ENCODE measurements at places on chromosomes 6 and 20.

GRCh38 chr6:138521790-138522189, 22.5 kb upstream of the NHSL1 start:
- no peak for DNase-seq

- DNase-seq: no peak
Measured at GRCh38 chr6:116568821-116569755, 2.2 kb upstream of the RWDD1 start.

DNA sequence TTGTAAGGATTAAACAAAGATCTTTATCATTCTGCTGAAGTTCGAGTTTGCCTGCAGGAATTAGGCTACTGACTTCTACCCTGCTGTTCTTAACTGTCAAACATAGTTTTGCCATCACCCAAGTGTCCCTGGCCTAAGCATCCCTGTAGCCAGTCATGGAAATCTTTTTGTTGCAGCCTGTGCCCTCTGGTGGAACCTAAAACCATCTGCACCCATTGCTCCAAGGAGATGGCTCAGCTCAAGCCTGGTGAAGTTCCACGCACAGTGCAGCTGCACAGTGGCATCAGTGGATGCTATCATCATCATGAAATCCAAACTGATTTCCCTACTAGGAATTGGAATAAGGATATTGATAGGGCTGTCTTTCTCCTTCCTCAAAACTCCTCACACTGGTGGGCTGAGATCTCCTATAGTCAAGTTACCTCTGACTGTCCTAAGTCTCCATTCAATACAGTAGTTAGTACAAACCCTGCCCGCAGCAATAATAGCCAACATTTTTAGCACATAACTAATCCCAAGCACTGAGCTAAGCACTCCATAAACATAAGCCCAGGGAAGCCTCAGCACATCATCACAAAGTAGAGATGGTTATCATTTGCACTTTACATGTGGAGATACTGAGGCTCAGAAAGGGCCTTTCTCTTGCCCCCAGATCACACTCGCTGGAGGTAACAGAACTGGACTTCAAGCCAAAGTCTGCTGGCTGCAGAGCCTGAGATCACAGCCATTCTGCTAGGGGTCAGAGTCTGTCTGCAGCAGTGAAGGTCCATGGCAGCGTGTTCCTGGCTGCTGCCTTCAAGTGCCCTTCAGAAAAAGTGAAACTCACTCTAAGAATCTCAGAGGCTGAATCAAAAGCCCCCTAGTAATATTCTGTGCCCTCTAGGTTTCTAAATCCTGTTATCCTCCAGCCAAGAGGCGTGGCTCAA, 77.2 kb upstream of the MC3R start:
- no peak for DNase-seq

GRCh38 chr6:116562614-116563013, 8.7 kb upstream of the RWDD1 start:
- DNase-seq: no peak

DNA sequence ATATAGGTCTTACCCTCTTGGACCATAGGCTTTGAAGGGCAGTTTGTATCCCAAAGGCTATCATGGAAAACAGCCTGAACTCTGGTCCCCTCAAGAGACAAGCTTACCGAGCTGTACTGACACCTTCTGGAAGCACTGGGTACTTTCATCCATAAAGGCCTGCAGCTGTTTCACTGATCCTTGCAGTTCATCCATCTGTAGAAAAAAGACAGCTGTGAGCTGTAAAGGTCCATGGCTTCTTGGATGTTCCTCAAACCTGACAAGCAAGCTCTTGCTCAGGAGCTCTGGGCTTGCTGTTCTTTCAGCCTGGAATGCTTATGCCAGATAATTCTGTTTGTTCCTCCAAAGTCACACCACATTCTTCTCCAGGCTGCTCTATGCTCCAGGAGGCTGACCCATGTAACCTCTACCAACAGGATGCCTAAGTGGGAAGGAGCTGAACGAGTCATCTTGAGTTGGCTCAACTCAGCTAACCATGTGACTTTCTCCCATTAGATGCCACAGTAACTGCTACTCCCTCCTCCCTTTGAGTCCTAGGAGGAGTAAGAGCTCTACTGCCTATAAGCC, 8.8 kb upstream of the NDRG3 start:
- peak; percentile 33 for DNase-seq

DNA sequence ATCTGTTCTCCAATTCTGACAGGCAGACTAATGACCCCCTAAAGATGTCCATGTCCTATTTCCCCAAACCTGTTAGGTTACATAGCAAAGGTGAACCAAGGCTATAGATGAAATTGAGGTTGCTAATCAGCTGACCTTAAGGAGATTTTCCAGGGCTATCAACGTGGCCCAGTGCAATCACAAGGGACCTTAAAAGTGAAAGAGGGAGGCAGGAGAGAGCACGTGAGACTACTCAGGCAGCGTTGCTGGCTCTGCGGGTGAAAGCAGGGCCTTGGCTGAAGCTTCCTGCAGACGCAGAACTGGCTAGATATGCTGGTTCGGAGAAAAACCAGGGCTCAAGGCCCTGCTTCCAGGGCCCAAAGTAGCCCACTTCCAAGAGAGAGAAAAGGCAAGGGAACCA, 78.7 kb downstream of the NCOA7 start:
- no peak for DNase-seq

DNA sequence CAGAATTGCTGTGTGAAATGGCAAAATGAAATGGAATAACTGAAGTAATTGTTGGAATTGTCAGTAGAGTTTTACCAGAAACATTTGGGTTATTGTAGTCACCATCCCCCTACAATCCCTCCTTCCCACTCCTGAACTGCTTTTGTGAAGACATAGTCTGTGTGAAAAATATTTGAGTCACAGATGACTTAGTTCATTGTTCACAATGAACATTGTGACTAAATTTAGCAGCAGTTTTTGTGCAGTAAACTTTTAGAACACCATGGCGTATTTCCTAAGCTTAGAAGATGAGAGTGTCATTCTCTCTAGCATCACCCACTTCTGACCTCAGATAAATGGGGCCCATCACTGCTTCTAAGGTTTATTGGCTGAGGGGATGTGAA, 11.0 kb downstream of the OTOR start:
- no peak for DNase-seq

DNA sequence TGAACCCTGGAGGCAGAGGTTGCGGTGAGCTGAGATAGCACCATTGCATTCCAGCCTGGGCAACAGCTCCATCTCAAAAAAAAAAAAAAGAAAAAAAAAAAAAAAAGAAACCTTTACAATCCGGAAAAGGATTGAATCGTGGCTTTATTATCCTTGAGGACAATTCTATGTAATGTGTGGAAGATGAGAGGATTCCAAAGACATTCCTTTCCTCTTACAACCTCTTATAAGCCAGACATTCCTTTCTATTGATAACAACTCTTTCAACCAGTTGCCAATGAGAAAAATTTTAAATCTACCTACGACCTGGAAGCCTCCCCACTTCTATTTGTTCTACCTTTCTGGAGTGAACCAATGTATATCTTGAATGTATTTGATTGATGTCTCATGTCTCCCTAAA, 91.2 kb upstream of the EEF1E1 start:
- DNase-seq: no peak

DNA sequence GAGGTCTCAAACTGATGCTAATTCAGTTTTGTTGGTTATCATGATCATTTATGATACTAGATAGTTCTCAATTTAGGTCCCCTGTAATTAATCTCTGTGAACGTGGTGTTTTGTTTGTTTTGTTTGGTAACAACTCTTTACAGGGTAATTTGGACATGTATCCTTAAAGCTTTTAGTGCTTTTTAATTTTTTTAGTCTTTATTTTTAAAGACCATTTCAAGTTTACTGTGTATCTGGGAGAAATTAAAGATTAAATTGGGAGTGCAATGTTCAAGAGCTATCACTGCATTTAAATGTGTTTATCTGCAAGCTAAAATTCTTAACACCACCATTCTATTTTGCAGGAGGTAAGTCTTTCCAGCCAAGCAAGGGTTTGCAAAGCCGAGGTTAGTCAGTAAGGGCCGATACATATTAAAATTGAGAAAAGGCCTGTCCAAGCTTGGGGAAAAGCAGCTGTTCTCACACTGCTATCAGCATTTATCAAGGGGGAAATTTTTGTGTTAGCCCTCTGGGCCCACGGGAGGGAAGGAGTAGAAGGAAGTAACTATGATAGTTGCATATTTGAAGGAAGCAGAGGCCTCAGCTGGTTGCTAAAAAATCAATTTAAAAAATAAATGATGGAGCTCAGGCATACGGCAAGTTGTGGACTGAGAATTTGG, 59.3 kb upstream of the ZNF217 start:
- no peak for DNase-seq

GRCh38 chr20:20450521-20450920, 82.6 kb downstream of the INSM1 start:
- DNase-seq: no peak

DNA sequence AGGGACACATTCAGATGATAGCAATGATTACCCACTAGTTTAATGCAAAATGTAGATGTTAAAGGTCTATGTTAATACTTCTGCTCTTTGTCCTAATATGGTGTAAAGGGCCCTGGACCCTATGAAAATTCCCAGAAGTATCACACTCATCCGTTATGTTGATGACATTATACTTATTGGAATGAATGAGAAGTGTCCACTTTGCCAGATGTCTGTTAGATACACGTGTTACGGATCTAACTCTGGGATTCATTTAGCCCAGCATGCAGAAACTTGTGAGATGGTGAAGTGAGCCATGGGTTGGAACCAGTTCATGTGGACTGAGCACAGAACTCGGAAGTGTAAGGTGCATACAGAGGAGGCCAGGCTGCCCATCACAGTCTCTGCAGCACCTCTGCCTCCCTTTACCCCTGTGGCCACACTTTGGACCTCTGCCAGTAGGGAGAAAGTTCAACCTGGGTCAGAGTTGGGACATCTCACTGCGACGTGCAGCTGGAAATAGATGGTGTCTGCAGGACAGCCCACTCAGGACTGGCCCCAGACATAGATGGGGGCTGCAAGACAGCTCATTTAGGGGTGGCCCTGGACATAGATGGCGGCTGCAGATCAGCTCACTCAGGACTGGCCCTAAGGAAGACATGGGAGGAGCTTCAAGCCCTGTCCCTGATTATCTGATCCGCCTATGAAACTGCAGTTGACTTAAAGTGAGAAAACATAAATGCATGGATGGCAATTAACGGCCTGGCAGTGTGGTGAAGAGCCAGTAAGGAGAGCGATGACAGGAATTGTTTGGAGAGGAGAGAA, 71.2 kb upstream of the THBS2 start:
- no peak for DNase-seq

- DNase-seq: no peak
Measured at GRCh38 chr20:18256440-18257090, 31.8 kb upstream of the ZNF133 start.

- DNase-seq: no peak
Measured at GRCh38 chr20:53079828-53080686, 107.9 kb downstream of the TSHZ2 start.

DNA sequence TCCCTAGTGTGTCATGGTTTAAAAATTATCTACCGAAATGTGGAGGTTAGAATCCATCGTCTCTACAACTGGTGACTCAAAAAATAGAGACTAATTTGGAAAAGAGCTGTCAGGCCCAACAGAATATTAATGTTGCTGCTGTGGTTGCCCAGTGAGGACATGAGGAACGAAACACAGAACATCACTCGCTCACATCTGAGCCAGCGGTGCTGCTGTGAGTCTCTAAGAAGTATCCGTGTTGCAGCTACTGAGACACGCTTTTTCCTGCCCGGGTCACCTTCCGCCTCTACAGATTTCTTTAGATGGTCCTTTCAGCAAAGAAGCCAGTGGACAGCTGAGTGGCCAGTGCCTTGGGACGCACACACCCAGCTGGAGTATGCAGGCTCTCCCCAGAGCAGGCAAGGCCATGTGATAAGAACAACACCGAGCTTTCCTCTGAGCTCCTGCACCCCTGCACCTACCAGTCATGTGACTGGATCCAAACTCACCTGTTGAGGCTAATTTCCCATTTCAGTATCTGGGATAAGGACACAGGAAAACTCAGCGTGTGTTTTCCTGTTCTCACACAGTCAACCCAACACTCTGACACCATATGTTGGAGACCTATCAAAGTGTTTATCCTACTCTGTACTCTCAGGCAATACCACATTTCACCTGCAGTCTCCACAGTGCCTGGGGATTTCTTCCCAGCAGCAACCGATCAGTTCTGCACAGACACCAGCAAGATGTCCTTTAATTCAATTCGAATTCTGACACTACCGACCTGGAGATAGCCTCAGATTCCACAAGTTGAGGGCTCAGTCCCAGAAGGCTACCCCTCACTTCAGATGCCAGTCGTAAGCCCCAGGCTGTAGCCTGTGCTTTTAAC, 119.0 kb upstream of the RPS6KA2 start:
- no peak for DNase-seq

DNA sequence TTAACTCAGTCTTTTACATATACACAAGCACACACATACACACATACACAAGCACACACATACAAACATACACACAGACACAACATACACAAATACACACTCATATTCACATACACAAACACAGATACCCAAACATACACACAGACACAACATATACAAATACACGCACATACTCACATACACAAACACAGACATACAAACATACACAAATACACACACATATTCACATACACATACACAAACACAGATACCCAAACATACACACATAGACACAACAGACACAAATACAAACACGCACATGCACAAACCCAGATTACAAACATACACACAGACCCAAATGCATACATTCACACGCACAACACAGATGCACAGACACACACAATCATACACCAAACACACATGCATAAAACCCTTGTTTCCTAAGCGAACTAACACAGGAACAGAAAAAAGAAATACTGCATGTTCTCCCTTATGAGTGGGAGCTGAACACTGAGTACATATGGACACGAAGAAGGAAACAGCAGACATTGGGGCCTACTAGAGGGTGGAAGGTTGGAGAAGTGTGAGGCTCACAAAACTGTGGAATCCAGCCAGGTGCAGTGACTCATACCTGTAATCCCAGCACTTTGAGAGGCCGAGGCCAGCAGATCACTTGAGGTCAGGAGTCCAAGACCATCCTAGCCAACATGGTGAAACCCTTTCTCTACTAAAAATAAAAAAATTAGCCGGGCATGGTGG, 34.2 kb downstream of the PIM1 start:
- DNase-seq: no peak

DNA sequence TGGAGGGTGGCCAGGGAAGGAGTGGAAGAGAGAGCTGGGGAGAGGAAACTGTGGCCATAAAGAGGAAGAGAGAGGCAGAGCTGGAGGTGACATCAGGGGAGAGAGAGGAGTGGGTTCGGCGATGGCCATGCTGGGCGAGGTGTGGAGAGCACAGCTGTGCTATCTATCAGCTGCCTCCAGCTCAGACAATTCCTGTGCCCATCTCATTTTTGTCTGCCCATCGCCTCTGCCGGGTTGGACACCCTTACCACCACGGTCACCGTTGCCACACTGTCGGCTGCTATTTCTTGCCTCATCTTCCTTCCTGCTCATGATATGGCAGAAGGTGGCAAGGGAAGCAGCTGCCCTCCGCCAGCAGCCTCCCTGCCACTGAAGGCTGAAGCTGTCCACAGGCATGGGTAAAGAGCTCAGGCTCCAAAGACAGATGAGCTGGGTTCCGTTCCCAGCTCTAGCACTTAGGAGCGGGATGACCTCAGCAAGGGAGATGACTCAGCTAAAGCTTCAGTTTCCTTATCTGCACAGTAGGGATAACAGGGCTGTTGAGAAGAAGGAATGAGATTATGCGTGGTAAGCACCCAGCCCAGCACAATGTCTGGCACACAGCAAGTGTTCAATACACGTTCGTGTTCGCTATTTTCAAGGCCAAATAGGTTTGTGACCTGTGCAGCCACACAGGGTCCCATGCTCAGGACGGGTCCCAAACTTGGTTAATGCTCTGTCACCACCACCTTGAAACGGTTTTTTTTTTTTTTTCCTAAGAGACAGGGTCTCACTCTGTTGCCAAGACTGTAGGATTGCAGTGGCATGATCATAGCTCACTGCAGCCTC, 21.9 kb upstream of the TAF8 start:
- DNase-seq: no peak

- DNase-seq: peak; percentile 55
Measured at GRCh38 chr6:31794866-31795615, 511 bp downstream of the VARS1 start.

Data from T1000 (cell line).